ENCODE measurements at places on chromosomes 7 and 10. TPM values are rescaled to one million over a fixed set of nuclear protein-coding genes. Genes with fewer than 3 reads are reported as not detected.

GRCh38 chr7:36215457-36215765, 62.4 kb downstream of the EEPD1 start:
- no peak overlapping the region for H3K27ac ChIP-seq
- H3K4me1 ChIP-seq: no peaks in the 10 kb centered on the region
- no peaks in the 10 kb centered on the region for H3K36me3 ChIP-seq
- no peak for DNase-seq

- no peaks in the 10 kb centered on the region for H3K4me1 ChIP-seq
- peaks cover 59% of the 10 kb centered on the region for H3K27me3 ChIP-seq
- H3K27ac ChIP-seq: no peak overlapping the region
- H3K4me3 ChIP-seq: no peak overlapping the region
- DNase-seq: no peak
Measured at GRCh38 chr10:113431398-113432160, 121.3 kb upstream of the HABP2 start.

GRCh38 chr10:4473977-4474376, 352.0 kb upstream of the AKR1E2 start:
- no peak overlapping the region for H3K4me3 ChIP-seq
- DNase-seq: no peak
- H3K36me3 ChIP-seq: peaks cover 6% of the 10 kb centered on the region
- H3K27me3 ChIP-seq: no peaks in the 10 kb centered on the region

- no peak overlapping the region for H3K4me3 ChIP-seq
- peaks cover 16% of the 10 kb centered on the region for H3K36me3 ChIP-seq
- no peaks in the 10 kb centered on the region for H3K27me3 ChIP-seq
Measured at GRCh38 chr10:983971-984655, 4.1 kb upstream of the GTPBP4 start.

DNA sequence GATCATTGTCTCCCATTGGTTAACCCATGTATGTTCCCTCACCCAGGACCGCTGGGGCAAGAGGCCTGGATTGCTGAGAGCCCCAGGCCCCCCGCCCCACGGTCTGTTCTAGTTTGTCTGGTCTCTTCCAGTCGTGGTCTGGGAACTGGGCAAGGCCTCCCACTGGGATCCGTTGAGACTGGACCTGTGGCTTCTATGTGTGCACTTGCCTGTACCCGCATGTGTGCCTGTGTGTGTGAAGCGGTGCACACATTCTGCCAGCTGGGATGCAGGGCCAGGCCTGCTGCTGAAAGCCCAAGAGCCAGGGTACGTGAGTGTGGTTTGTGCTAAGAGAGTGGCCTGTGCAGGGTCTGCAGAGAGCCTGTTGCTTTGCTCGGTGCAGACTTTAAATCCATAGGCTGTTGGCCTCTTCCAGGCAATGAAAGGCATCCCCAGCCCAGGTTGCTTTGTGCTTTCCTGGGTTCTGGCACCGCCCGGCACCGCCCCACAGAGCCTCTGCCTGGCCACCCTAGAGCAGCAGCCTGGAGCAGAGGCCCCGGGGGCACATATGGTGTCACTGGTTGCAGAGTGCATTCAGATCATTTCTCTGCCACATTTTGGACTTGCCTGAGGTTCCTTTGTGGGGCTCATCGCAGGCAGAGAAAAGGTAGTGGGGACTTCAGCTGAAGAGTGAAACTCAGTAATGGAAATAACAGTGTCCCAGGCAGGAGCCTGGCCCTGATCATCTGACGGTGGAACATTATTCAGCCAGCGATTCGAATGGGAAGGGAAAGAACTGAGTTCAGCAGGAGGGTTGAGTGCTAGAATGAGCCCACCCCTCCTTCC, 215.5 kb downstream of the GLRX3 start:
- no peaks in the 10 kb centered on the region for H3K36me3 ChIP-seq
- no peak for DNase-seq
- H3K4me1 ChIP-seq: no peaks in the 10 kb centered on the region
- H3K4me3 ChIP-seq: no peak overlapping the region

- peaks cover 6% of the 10 kb centered on the region for H3K4me1 ChIP-seq
- no peak overlapping the region for H3K4me3 ChIP-seq
- H3K27ac ChIP-seq: no peak overlapping the region
- no peaks in the 10 kb centered on the region for H3K27me3 ChIP-seq
- peaks cover 10% of the 10 kb centered on the region for H3K36me3 ChIP-seq
- no peak for DNase-seq
Measured at GRCh38 chr7:2018569-2019460, 213.9 kb downstream of the MAD1L1 start.

DNA sequence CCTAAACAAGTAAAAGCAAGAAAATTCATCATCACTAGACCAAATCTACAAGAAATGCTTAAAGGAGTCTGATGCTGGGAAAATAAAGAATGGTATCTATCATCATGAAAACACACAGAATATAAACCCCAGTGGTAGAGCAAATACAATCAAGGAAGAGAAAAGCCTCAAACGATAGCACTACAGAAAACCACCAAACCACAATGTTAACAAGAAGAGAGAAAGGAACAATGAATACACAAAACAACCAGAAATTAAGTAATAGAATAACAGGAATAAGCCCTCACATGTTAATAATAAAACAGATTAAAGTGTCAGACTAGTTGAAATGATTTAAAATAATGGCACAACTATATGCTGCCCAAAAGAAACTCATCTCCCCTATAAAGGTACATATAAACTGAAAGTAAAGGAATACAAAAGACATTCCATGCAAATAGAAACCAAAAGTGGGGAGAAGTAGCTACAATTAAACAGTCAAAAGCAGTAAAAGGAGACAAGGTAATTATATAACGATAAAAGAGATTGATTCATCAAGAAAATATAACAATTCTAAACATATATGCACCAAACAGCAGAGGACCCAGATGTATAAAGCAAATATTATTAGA, 77.3 kb downstream of the JMJD1C start:
- peak overlapping the region; percentile 55 for H3K4me3 ChIP-seq
- no peaks in the 10 kb centered on the region for H3K27me3 ChIP-seq
- peaks cover 11% of the 10 kb centered on the region for H3K36me3 ChIP-seq
- peaks cover 23% of the 10 kb centered on the region for H3K4me1 ChIP-seq
- DNase-seq: no peak

DNA sequence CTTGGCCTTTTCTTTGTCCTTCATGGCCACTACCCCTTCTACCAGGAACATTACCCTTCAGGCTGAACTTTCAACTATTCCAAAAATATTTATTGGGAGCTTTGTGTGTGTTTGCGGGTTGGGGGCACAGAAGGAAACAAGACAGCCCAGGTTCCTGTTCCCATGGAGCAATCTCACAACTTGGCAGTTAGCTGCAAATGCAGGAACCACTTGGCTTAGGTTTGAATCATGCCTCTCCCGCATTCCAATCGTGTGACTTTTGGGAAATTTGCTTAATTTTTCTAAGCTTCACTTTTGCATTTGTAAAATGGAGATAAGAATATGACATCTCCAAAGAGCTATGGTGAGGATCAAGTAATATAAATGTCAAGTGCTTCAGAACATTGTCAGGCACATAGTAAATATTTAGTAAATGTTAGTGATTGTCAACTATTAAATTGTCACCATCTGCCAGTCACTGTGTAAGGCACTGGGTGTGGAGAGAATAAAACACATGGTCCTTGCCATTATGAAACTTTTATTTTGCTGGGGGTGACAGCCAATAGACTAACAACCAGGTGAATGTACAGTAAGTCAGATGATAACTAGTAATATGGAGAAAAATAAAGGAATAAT, 277.1 kb downstream of the SNX13 start:
- peak overlapping the region; percentile 40 for H3K27ac ChIP-seq
- H3K27me3 ChIP-seq: no peaks in the 10 kb centered on the region
- peak overlapping the region; percentile 16 for H3K4me3 ChIP-seq
- H3K4me1 ChIP-seq: peaks cover 21% of the 10 kb centered on the region

DNA sequence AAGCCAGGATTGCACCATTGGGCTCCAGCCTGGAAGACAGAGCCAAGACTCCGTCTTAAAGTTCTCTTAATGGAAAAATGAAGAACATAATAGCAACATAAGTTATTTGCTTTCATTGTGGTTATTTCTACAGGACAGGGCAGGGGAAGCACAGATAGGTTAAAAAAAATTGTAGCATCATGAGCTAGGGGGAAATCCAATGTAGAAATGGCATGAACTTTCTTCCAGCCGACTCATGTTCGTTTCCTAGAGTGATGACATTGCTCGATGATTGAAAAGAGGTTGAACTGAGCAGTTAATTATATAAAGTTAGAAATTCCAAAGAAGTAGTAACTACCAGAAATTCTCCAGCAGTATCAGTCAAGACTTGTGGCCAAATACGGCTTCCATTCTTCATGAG, 64.9 kb downstream of the DAGLB start:
- H3K27me3 ChIP-seq: no peaks in the 10 kb centered on the region
- DNase-seq: no peak
- peaks cover 41% of the 10 kb centered on the region for H3K36me3 ChIP-seq
- peak overlapping the region; percentile 61 for H3K27ac ChIP-seq
- peaks cover 39% of the 10 kb centered on the region for H3K4me1 ChIP-seq
- H3K4me3 ChIP-seq: no peak overlapping the region

- no peaks in the 10 kb centered on the region for H3K36me3 ChIP-seq
- no peak for DNase-seq
- peaks cover 10% of the 10 kb centered on the region for H3K27me3 ChIP-seq
- no peak overlapping the region for H3K4me3 ChIP-seq
- no peak overlapping the region for H3K27ac ChIP-seq
- no peaks in the 10 kb centered on the region for H3K4me1 ChIP-seq
Measured at GRCh38 chr7:115980159-115980558, 50.4 kb downstream of the TFEC start.

DNA sequence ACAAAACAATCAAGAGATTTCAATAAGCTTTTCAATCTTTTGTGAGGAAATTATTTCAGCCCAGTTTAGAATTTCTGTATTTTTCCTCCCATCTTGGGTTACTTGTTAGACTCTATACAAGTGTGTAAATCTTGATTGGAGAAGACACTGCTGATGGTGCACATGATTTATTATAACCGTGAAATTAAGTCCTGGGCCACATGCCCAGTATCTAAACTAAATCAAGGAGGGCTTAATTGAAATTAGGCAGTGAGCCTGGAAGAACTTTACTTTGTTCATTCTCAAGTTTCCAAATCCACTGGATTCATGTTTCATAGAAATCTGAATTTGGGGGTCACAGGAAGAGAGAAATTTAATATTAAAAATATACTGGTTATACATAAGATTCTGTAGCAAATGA, 44.5 kb downstream of the CSTF2T start:
- H3K27ac ChIP-seq: no peak overlapping the region
- H3K4me3 ChIP-seq: no peak overlapping the region
- no peaks in the 10 kb centered on the region for H3K36me3 ChIP-seq
- H3K4me1 ChIP-seq: no peaks in the 10 kb centered on the region

DNA sequence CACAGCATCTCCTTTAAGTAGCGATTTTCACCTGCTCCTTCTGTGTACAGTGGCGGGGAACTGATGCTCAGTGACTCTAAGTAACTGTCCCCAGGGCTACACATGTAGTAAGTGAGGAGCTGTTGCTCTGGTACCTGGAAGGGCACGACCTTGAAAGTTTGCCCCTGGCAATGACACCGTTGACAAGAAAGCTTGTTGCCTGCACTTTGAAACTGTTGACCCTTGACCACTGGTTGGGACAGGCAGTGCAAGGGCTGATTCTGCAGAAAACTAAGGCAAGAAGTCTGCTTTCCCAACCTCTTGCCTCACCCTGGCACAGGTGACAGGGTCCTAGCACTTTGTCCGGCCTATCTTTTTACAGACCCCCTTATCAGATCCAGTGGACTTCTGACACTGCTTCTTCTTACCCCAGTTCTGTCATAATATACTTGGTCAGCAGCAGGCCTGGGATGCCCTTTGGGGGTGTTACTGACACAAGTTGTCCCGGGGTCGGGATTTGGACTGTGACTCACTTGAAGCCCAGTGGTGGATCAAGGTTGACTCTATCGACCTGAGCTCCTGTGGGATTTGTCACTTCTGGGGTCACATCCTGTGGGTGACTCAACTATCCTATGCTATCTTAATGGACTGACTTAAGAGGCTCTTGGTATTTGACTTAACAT, 5.8 kb downstream of the ACSL5 start:
- no peak overlapping the region for H3K27ac ChIP-seq
- H3K36me3 ChIP-seq: no peaks in the 10 kb centered on the region

- H3K27me3 ChIP-seq: peaks cover 97% of the 10 kb centered on the region
- H3K4me1 ChIP-seq: no peaks in the 10 kb centered on the region
- no peaks in the 10 kb centered on the region for H3K36me3 ChIP-seq
- H3K4me3 ChIP-seq: no peak overlapping the region
- no peak overlapping the region for H3K27ac ChIP-seq
- DNase-seq: no peak
Measured at GRCh38 chr7:81791568-81792518, 22.0 kb upstream of the HGF start.

- H3K36me3 ChIP-seq: peaks cover 6% of the 10 kb centered on the region
- peaks cover 24% of the 10 kb centered on the region for H3K27me3 ChIP-seq
- H3K4me3 ChIP-seq: no peak overlapping the region
- H3K4me1 ChIP-seq: no peaks in the 10 kb centered on the region
Measured at GRCh38 chr10:78896159-78896928, 172.4 kb upstream of the ZMIZ1 start.

- no peaks in the 10 kb centered on the region for H3K27me3 ChIP-seq
- H3K36me3 ChIP-seq: peaks cover 4% of the 10 kb centered on the region
- no peak overlapping the region for H3K4me3 ChIP-seq
- no peak overlapping the region for H3K27ac ChIP-seq
Measured at GRCh38 chr7:139153832-139154231, 44.3 kb upstream of the ZC3HAV1 start.

- H3K36me3 ChIP-seq: no peaks in the 10 kb centered on the region
- no peaks in the 10 kb centered on the region for H3K27me3 ChIP-seq
- H3K27ac ChIP-seq: no peak overlapping the region
Measured at GRCh38 chr10:89867964-89868363, 166.6 kb downstream of the KIF20B start.

DNA sequence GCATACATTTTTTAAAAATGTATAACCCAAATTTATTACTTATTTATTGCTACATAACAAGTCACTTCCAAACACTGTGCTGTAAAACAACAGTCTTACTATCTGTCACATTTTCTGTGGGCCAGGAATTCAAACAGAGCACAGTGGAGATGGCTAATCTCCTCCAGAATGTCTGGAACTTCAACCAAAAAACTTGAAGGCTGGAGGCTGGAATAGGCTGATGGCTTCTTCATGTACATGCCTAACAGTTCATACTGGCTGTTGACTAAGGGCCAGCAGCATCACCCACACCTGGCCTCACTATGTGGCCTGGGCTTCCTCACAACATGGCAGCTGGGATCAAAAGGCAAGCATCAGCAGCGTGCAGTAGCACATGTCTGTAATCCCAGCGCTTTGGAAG, 92.4 kb upstream of the KMT2E start:
- no peak overlapping the region for H3K27ac ChIP-seq
- DNase-seq: no peak
- H3K4me3 ChIP-seq: no peak overlapping the region
- H3K27me3 ChIP-seq: peaks cover 20% of the 10 kb centered on the region
- no peaks in the 10 kb centered on the region for H3K36me3 ChIP-seq

NT5C2 gene
- 53.6 TPM for total RNA-seq

KCND2 gene
- not detected for total RNA-seq

HOXA6 gene
- total RNA-seq: 2.0 TPM

FAM25A gene
- total RNA-seq: not detected

NSUN6 gene
- 16.2 TPM for total RNA-seq

ZNF37A gene
- total RNA-seq: 52.3 TPM

PALD1 gene
- 0.12 TPM for total RNA-seq

GIMAP8 gene
- total RNA-seq: not detected

TUBAL3 gene
- 0.22 TPM for total RNA-seq
